Activated CD4-positive, alpha-beta T cell treated with anti-CD3 and anti-CD28 coated beads, Interleukin-2, amount 50 U/mL, for 24 hours (primary cell): ENCODE measurements at places on chromosomes 6 and 20.
A peak's percentile ranks its signal among the peaks of the same experiment; 100 is the strongest.

GRCh38 chr20:31717478-31718201, 5.0 kb downstream of the BCL2L1 start:
- peak; percentile 65 for DNase-seq

DNA sequence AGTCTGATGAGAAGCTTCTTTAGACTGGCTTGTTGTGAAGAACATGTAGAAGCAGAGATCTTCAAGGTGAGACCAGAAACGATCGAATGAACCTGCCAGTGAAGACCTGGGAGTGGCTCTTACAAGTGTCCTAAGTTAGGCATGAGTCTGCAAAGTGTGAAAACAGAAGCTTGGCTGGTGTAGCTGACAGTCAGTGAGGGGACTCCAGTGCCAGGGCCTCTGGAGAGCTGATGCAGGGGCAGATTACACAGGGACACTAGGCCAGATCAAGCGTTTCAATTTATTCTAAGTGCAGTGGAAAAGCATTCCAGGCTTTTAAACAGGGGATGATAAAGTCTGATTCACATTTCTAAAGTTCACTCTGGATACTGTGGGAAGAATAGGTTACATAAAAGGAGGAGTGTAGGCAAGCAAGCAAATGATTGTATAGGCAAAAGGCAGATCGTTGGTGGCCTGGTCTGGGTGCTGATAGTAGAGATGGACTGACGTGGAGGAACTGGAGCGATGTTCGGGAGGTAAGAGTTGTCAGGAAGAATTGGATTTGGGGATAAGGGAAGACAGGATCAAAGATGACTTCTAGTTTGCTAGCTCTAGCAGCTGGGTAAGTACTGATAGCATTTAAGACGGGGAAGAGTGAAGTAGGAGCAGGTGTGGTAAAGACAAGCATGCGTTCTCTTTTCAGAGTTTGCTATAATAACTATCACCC, 133.5 kb downstream of the MAN1A1 start:
- no peak for DNase-seq

- DNase-seq: no peak
Measured at GRCh38 chr20:58483470-58483869, 31.7 kb downstream of the APCDD1L start.

DNA sequence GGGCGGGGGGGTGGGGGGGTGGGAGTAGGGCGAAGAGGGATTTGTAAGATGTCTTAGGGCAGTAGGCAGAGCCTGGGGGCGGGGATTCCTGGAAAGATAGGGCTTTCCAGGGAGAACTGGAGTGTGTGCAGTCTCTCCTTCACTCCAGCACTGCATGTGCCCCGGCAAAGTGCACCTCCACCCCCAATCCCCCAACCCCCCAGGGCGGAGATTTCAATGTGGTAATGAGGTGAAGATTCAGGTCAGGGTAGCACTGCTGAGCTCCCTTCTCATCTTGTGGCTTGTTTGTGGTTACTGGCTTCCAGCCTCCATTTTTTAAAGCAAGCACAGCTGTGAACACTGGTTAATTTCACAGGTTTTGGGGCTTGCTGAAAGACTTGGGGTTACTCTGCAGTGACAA, 5.9 kb downstream of the TMEM239 start:
- no peak for DNase-seq

GRCh38 chr20:2691127-2691526, 1.5 kb upstream of the EBF4 start:
- no peak for DNase-seq

- no peak for DNase-seq
Measured at GRCh38 chr20:50590348-50590664, 80.1 kb downstream of the PTPN1 start.

DNA sequence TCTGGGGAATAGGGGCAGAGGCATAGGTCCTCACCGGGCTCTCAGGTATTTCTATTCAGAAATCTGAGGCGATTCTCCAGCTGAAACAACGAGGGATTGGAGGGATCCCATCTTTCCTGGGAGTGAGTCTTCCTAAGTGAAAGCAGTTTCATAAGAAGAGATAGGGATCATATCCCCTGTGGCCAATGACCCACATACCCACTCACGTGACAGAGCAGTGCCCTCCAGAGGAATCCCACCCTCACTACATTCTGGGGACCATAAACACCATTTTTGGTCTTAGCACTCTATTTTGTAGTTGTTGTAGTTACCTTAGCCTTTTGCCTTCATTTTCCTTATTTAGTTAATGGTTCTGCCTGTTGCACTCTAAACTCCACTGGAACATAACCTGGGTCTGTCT, 121.1 kb downstream of the GPR63 start:
- no peak for DNase-seq

DNA sequence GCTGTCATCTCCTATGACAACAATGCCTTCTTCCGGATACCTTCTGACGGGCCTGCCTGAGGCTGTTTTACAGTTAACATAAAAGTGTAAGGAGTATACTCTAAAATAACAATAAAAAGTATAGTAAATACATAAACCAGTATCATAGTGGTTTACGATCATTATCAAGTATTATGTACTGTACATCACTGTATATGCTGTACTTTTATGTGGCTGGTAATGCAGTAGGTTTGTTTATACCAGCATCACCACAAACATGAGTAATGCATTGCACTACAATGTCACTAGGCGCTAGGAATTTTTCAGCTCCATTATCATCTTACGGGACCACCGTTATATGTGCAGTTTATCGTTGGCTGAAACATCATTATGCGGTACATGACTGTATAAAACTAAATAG, 76.5 kb downstream of the VEGFA start:
- no peak for DNase-seq

GRCh38 chr20:11329271-11329670, 588.4 kb upstream of the BTBD3 start:
- no peak for DNase-seq

DNA sequence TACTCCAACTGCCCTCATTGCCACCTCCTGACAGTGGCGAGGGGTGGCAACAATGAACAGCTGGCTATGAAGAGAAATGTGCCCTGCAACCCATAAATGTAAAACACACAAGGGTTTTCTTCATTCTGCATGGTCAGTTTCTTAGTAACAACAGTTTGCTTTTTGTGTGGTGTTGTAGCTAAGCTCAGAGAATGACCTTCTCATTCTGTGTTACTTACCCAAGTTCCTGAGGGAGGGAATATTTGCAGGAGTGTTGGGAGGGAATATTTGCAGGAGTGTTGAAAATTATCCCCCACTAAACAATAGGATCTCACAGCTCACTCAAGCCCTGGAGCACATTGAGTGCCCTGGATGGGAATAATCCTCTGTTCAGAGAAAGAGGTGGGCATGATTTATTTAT, 456.4 kb upstream of the CDH4 start:
- no peak for DNase-seq

GRCh38 chr20:25984933-25985332, 288.3 kb upstream of the ZNF337 start:
- peak; percentile 37 for DNase-seq

DNA sequence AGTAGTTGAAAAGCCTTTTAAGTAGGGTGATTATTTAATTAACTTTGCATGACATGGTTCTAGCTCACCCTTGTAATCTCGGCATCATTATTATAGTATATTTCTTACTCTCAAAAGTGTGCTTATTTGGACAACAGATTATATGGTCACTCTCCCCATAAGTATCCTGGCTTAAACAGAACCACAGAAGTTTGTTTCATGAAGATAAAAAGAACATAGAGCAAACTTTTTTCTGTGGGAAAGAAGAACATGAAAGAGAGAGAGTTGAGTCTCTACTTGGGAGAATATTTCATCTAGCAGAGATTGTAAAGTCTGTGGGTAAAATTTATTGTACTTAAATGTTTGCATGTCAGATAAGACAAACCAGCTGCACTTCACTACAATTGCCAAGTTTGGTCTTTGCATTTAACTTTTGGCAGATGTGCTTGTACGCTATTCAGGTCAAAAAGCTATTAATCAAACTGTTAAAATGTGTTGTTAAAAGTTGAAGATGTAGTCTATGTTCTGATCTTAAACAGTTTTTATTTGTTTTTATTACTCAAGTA, 33.4 kb upstream of the PRIM2 start:
- no peak for DNase-seq

- no peak for DNase-seq
Measured at GRCh38 chr6:108052706-108053105, 21.8 kb downstream of the OSTM1 start.

- DNase-seq: no peak
Measured at GRCh38 chr20:20241976-20242375, 125.9 kb upstream of the INSM1 start.

DNA sequence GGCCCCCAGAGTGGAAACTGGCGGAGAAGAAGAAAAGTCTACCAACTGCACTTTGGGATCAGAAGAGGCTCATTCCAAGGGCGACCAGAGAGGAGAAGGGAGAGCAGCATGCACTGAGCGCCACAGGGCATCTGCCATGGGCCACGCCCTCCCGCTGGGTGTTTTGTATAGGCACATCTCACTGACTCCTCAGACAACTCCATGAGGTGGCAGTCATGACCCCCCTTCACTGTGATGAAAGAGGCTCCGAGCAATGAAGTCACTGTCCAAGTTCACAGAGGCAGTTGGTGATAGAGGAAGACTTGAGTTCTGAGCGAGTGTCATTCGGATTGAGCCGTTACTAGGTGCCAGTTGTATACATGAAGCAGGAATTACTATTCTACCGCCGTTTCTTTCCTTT, 15.4 kb downstream of the BPIFB1 start:
- DNase-seq: no peak

DNA sequence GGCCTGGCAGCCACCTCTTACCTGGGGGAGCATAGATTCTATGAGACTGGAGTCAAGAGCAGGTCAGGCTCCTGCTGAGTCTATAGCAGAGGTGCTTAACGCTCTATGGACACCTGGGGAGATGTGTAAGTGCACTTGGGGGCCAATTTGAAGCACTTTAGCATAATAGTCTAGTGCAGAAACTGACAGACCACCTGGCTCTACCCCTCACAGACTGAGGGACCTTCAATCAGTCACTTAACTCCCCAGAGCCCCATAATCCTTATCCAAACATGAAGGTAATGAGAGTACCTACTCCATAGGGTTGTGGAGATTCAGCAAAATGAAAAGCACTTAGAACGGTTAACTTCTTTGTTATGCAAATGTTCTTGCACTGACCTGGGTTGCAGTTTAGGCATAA, 87.3 kb upstream of the SLC22A16 start:
- no peak for DNase-seq

DNA sequence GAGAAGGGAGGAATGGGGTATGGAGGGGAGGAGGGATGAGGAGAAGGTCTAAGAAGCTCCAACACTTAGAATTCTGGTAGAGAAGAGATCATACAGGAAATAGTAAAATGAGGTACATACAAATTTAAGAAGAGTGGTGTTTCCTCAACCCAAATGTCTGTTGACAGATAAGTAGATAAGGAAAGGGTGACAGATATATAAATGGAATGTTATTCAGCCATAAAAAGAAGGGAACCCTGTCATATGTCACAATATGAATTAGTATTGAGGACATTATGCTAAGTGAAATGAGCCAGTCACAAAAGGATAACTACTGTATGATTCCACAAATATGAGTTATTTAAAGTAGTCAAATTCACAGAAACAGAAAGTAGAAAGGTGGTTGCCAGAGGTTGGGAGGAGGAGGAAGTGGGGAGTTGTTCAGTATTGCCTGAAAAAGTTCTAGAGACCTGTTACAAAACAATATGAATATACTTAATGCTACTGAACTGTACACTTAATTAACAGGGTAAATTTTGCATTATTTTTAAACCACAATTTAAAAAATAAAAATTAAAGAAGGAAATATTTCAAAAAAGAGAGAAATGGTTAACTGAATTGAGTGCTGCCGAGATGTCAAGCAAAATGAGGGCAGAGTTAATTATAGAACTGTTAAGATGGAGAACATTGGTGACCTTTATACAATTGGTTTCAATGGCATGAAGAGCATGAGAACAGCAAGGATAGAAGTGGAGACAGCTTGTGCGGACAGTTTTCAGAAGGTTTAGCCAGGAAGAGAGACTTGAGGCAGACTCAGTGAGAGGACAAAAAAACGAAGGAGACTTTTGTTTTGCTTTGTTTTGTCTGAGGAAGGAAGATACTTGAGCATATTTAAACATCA, 47.6 kb upstream of the ADGRF4 start:
- no peak for DNase-seq

GRCh38 chr6:147212622-147213021, 8.4 kb downstream of the STXBP5 start:
- DNase-seq: no peak

- peak; percentile 11 for DNase-seq
Measured at GRCh38 chr6:144285798-144286502, 815 bp downstream of the UTRN start.

GRCh38 chr6:113669606-113670005, 187.5 kb upstream of the MARCKS start:
- no peak for DNase-seq

GRCh38 chr20:53292347-53292746, 301.3 kb downstream of the ZNF217 start:
- no peak for DNase-seq

DNA sequence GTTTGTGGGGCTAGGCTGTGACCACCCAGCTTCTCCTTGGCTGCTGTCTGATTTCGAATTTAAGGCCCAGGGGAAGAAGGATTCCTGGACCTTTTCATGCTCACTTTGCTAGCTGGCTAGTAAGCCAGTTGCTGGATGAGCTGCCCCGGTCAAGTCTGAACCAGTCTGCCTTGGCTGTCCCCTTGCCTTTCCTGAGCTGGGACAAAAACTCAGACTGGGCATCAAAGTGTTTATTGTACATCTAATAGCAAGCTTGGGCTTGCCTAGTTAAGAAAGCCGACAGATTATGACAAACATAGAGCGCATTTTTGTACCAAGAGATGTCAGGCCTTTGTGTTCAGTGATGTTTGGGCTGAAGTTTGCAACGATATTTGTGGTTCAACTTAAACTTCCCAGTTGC, 750 bp upstream of the PAK5 start:
- DNase-seq: no peak

DNA sequence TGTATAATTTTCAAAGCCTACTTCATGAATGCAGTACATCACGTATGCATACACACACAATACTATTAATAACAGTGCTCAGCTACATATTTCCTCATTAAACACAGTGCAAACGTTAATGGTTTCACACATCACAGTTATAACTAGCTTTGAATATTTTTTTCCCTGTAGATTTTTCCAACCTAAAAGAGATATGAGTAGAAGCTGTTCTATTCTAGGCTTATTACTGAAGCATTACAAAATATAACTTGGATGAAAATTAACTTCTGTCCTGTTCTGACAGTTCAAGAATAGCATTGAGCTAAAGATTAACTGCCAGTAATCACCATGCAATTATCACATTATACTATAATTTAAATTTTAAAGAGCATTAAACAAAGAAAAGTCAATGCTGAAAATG, 6.2 kb downstream of the LMBRD1 start:
- no peak for DNase-seq

GRCh38 chr6:13431861-13432465, 55.4 kb downstream of the GFOD1 start:
- DNase-seq: peak; percentile 51

DNA sequence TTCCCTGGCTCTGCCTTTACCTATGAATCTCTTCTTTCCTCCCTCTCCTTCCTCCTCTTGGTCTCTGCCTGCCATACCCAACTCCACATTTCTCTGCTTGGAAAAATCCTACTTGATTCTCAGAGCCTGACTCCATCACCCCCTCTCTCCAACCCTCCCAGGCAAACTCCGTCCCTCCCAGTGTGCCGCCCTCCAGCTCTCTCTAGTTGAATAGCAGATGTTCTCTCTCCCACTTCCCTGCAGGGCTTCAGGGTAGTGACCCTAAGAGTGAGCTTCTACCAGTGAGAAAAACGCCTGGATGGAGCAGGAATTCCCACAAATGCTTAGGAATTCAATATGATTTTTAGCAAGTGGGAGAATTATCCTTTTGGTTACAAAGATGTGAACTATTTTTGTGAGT, 141.6 kb downstream of the MTHFD1L start:
- no peak for DNase-seq
